Thoracic aorta (tissue), 2 donors: ENCODE measurements at places on chromosomes 4 and X. TPM values are rescaled to one million over a fixed set of nuclear protein-coding genes. Genes with fewer than 3 reads are reported as not detected.

GRCh38 chr4:175944126-175944910, 121.3 kb upstream of the WDR17 start:
- DNase-seq, result no peak

GRCh38 chrX:130887376-130887775, 15.6 kb downstream of the ENOX2 start:
- no peak for DNase-seq

FAM9A gene
- total RNA-seq, result not detected

DNA sequence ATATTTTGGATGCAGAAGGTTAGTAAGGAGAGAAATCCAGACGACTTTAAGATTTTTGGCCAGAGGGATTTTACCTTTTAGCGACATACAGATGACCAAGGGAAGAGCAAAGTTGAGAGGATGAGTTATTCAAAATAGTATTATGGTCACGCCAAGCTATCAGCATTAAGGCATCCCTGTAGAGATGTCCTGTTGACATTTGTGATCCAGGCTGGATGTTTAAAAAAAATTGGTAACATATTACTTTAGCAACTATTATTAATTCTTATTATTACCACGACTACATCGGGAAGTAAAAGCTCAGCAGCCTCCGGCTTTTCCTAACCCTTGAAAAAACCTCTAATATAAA, 562 bp upstream of the OSTC start:
- DNase-seq, result no peak

DNA sequence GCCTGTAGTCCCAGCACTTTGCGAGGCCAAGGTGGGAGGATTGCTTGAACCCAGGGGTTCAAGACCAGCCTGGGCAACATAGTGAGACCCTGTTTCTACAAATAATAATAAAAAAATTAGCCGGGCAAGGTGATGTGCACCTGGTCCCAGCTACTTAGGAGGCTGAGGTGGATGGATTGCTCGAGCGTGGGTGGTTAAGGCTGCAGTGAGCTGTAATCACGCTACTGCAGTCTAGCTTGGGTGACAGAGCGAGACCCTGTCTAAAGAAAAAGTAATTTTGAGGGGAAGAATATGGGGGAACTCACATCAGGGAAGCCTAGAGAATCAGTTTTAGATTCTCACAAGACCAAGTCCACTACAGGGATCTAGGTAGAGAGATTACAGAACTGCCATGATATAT, 28.9 kb upstream of the LCORL start:
- no peak for DNase-seq

CD38 gene
- total RNA-seq, result 7.8 TPM

PRKG2 gene
- 0.14 TPM for total RNA-seq

- DNase-seq, result no peak
These were observed 8.8 kb upstream of the LRRC66 start for GRCh38 chr4:52028970-52029369.

DNA sequence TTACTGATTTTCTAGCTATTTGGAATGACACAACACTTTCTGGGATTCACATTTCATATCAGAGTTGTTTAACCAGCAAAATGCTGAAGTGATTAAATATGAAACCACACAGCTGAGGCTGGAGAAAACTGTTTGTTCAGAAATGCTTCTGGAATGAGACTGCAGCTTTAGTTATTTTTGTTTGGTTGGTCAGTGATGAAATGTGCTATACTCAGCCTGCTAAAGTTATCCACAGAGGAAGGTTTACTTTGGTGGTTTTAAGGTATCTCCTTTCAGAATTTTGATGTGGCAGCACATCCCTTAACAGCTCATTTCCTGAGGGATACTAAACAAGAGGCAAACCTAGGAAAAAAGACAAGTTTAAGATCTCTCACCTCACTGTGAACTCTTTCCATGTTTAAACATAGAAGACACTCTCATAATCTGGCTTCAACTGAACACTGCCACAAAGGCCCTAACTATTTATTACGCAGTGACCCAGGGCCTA, 106.6 kb upstream of the PDE5A start:
- DNase-seq, result no peak

CT45A3 gene
- total RNA-seq, result not detected

DNA sequence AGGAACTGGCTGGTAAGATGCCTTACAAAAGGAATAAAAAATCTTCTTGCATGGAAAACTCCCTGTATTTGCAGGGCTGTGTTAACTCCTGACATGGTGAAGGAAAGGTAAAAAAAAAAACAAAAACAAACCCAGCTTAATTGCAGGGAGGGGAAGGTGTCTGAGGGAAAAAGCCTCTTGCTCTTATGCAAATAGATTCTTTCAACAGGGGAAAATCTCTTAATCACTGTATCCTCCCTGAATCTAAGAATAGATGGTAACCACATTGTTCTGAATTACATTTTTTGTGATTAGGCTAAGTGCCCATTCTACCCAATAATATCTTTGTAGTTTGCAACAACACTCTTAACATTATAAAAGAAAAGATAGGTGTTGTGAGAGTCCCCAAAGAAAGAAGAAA, 172.6 kb downstream of the RBM46 start:
- DNase-seq, result no peak

GRCh38 chr4:95507147-95507546, 41.6 kb downstream of the UNC5C start:
- no peak for DNase-seq

DNA sequence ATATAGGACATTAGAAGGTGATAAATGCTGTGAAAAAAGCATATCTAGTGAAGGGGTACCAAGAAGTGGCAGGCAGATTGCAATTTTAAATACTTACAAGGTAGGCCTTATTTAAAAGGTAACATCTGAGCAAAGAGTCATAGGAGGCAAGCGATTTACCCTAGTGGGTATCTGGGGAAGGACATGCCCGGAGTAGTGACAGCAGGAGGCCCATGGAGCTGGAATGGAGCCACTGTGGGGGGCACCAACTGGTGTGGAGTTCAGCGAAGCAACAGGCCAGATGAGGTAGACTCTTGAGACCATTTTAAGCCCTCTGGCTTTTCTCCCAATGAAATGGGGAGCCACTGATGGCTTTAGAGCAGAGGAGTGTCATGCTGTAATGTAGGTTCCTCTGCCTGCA, 37.3 kb downstream of the SEC24D start:
- no peak for DNase-seq

IL1RAPL1 gene
- 0.54 TPM for total RNA-seq
